Right cardiac atrium (tissue), 5 donors: ENCODE measurements at places on chromosomes 3 and 15. TPM values are rescaled to one million over a fixed set of nuclear protein-coding genes. Genes with fewer than 3 reads are reported as not detected.

Gene ADAMTS7
- total RNA-seq: 85.9 TPM

GRCh38 chr3:53748512-53749271, 97.5 kb downstream of the CHDH start:
- DNase-seq: no peak

DNA sequence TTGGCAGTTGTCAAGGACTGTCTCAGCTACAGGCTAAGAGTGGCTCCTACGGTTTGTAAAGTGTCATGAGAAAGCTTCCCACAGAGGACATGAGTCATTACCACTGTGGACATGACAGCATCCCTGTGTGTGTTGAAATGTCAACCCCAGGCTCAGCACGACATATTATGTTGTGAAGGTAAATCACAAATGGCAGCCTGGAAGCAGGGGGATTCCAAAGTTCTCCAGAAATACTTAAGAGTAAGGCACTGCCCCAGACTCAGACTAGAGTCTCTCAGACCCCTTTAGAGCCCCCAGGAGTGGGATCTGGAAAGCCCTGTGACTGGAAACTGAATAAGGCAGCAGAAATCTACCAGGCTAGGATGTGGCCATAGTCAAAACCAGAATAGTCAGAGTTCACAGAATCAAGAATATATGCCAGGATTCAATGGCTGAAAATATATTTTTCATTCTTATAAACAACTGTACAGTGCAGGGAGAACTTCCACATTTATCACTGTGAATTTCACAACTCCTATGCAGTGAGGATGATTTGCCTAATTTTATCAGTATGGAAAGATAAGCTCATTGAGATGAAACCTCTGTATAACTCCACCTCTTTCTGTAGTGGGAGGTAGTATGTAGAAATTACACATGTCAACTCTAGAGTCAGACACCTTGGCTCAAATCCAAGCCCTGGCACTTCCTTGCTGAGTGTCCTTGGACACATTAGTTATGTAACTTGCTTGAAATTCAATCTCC, 237.1 kb upstream of the CFAP20DC start:
- DNase-seq: no peak

- no peak for DNase-seq
Measured at GRCh38 chr3:50405249-50405648, 45.9 kb upstream of the TMEM115 start.

DNA sequence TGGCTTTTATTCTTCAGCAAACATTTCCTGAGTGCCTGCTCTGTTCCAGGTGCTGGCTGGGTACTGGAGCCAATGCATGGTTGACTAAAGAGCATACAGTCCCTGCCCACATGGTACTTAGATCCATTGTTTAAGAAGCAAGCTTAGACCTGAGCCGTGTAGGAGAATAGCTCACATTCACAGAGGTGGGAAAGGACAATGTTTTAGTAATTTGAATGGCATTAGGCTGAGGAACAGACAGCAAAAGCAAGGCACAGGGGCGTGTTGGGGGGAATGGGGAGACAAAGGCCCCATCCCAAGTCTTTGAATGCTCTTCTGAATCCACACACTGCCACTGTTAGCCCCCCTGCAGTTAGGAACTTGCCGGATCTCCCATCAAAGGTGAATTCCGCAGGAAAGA, 388.2 kb upstream of the RGMA start:
- no peak for DNase-seq

GRCh38 chr3:71873093-71873611, 88.2 kb upstream of the PROK2 start:
- DNase-seq: no peak

GRCh38 chr3:20904671-20905070, 718.7 kb upstream of the SGO1 start:
- no peak for DNase-seq

GRCh38 chr15:63942486-63943365, 103.6 kb downstream of the DAPK2 start:
- no peak for DNase-seq
